Stomach (tissue), 19 donors: ENCODE measurements at places on chromosomes 3 and 15. TPM values are rescaled to one million over a fixed set of nuclear protein-coding genes. Genes with fewer than 3 reads are reported as not detected.

CNTN4 gene
- 8.8 TPM for total RNA-seq

PLS1 gene
- total RNA-seq: 79.1 TPM

RTP1 gene
- not detected for total RNA-seq

- H3K36me3 ChIP-seq: no peaks in the 10 kb centered on the region
- no peaks in the 10 kb centered on the region for H3K27me3 ChIP-seq
- no peak overlapping the region for H3K27ac ChIP-seq
- H3K4me1 ChIP-seq: peaks cover 4% of the 10 kb centered on the region
These were observed 22.6 kb upstream of the LIMD1 start for GRCh38 chr3:45571969-45572368.

GRCh38 chr3:157532529-157533297 is 29.5 kb upstream of the VEPH1 start:
- no peak overlapping the region for H3K4me3 ChIP-seq
- no peak overlapping the region for H3K27ac ChIP-seq
- peak; percentile 88 for DNase-seq
- no peaks in the 10 kb centered on the region for H3K27me3 ChIP-seq
- H3K36me3 ChIP-seq: no peaks in the 10 kb centered on the region

DNA sequence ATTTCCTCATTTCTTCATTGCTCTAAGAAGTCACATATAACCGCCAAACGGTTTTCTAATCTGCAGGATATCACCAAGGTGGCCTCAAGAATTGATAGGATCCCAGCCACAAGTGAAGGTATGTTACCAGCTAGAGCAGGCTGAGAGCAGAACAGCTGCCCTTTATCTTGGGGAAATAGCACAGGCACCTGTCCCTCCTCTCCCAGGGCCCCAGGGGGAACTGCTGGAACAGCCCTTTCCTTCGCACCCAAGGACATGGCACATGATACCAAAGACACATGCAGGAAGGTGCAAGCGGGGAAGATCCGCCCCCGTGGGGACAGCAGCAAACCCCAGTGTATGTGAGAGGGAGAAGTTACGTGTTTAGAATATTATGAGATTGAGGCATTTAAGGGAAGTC is 35.3 kb downstream of the HOMER2 start:
- H3K27ac ChIP-seq: peak overlapping the region; percentile 81
- H3K27me3 ChIP-seq: no peaks in the 10 kb centered on the region
- H3K36me3 ChIP-seq: no peaks in the 10 kb centered on the region
- no peak overlapping the region for H3K4me3 ChIP-seq

DNA sequence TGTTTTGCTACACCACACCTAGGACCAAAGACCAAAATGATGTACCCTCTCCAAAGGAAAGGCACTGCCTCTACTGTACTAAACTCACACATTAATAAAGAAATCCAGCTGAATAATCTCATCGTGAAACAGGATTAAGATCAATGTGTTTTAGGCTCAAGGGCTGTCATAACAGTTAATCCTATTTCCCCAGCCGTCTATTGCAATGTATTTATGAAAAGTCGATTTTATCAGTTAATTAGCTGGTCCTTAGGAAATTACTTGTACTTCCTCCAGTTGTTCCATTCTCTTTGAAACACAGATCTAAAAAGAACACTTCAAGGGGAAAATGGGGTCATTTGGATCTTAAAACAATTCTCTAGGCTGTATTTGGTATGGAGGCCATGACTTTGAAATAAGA is 8.5 kb downstream of the ETV5 start:
- H3K27me3 ChIP-seq: no peaks in the 10 kb centered on the region
- peaks cover 42% of the 10 kb centered on the region for H3K4me1 ChIP-seq
- DNase-seq: no peak
- H3K4me3 ChIP-seq: no peak overlapping the region
- H3K36me3 ChIP-seq: no peaks in the 10 kb centered on the region
- no peak overlapping the region for H3K27ac ChIP-seq

DNA sequence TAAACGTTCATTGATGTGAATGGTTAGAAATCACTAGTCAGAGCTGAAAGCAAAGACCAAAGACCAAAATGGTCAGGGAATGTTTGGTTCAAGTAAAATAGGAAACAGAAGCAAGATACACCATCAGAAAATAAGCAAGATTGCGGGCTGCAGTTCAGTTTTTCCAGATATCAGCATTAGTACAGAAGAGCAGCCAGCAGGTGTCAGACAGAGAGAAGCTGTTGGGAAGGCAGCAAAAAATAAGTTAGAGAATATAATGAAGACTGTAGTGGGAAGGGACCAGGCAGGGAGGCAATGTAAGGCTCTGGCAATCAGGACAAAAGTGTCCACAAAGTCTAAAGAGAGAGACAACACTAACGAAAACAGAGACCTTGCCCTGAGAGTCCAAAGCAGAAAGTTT is 639.4 kb upstream of the NAALADL2 start:
- DNase-seq: no peak
- no peaks in the 10 kb centered on the region for H3K27me3 ChIP-seq
- H3K36me3 ChIP-seq: no peaks in the 10 kb centered on the region

DNA sequence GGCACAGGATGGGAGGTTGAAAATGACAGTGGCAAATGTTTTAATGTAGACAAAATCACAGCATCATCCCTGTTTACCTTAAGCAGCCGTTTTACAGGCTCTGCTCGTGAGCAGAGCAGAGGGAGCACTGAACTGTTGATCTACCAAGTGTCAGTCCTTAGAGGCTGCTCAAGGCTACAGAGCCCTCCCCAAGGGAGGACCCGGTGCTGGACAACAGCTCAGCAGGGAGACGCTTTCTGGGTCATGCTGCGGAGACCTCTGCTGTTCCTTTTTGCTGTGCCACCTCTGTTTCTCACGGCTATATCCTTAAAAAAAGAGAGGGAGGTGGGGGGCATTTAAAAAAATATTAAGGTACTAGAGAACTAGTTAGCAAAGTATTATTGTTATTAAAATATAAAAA is 400.2 kb downstream of the GABRB3 start:
- no peaks in the 10 kb centered on the region for H3K27me3 ChIP-seq
- H3K4me3 ChIP-seq: no peak overlapping the region
- DNase-seq: no peak
- H3K36me3 ChIP-seq: no peaks in the 10 kb centered on the region

DNA sequence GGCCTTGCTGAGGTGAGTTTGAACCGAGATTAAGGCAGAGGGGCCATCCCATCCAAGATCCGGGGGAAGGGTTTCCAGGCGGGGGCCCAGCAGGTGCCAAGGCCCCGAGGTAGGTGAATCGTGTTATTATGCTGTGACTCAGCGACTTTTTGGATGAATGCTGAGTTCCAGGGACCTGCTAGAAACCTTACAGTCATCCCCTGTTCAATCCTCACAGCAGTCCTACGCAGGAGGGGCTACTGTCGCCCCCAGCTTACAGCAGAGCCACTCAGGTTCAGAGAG is 40.9 kb downstream of the DNAJB8 start:
- H3K4me3 ChIP-seq: no peak overlapping the region
- H3K27ac ChIP-seq: no peak overlapping the region
- H3K36me3 ChIP-seq: no peaks in the 10 kb centered on the region

- H3K36me3 ChIP-seq: no peaks in the 10 kb centered on the region
- H3K4me1 ChIP-seq: peaks cover 19% of the 10 kb centered on the region
- H3K27ac ChIP-seq: peak overlapping the region; percentile 78
- no peak for DNase-seq
These were observed 58.7 kb downstream of the FGD5 start for GRCh38 chr3:14877469-14877868.

DNA sequence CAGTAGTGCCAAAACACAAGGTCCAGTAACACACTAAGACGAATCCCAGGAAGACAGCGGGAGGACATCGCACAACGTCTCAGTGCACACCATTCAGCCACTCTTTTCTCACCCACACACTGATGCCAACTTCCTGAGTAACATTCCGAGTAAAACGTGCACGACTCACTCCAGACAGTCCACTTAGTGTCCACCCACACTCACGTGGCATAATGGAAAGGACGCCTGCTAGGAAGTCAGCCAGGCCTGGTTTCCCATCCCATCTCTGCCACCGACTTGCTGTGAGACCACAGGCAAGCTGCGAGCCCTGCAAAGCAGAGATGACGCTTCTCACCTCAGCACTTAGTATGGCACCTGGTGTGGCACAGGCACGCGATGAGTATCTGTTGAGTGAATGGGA is 36.8 kb upstream of the VGLL4 start:
- H3K4me1 ChIP-seq: peaks cover 5% of the 10 kb centered on the region
- no peak overlapping the region for H3K27ac ChIP-seq
- no peaks in the 10 kb centered on the region for H3K27me3 ChIP-seq
- no peak overlapping the region for H3K4me3 ChIP-seq

GRCh38 chr15:40118473-40118872 is 9.8 kb upstream of the BMF start:
- no peak overlapping the region for H3K4me3 ChIP-seq
- H3K27me3 ChIP-seq: no peaks in the 10 kb centered on the region
- H3K27ac ChIP-seq: no peak overlapping the region

DNA sequence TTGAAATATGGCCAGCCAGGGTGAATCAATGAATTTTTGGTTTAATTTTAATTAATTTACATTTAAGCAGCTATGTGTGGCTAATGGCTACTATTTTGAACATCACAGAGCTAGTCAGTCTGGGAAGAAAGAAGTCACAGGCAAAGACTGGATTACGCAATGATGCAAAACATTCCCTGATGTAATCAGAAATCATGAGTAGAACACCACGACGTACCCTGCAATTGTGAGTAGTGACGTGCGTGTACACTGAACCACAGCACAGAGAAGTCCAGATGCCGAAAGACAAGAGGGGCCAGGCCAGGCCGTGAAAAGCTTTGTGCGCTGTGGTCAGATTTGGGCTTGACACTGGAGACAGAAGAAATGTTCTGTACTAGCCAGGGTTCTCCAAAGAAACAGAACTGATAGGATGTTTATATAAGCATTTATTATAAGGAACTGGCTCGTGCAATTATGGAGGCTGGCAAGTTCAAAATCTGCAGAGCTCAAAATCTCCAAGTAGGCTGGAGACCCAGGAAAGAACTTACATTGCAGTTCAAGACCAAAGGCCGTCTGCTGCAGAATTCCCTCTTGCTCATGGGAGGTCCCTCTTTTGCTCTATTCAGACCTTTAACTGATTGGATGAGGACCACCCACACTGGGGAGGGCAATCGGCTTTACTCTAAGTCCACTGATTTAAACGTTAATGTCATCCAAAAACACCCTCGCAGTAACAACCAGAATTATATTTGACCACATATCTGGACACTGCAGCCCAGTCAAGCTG is 44.6 kb downstream of the SH3BP5 start:
- H3K36me3 ChIP-seq: no peaks in the 10 kb centered on the region
- peak; percentile 43 for DNase-seq
- no peaks in the 10 kb centered on the region for H3K27me3 ChIP-seq
- peaks cover 63% of the 10 kb centered on the region for H3K4me1 ChIP-seq
- H3K4me3 ChIP-seq: no peak overlapping the region
- H3K27ac ChIP-seq: peak overlapping the region; percentile 69

DNA sequence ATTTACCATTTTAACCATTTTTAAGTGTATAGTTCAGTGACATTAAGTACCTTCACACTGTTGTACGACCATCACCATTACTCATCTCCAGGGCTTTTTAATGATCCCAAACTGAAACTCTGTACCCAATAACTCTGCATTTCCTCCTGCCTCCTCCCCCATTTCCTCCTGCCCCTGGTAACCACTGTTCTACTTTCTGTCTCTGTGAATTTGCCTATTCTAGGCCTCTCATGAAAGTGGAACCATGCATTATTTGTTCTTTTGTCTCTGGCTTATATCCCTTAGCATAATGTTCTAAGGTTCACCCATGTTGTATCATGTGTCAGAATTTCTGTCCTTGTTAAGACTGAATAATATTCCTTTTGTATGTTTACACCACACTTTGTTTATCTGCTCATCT is 154.2 kb downstream of the MECOM start:
- no peaks in the 10 kb centered on the region for H3K36me3 ChIP-seq
- no peak overlapping the region for H3K4me3 ChIP-seq
- no peak for DNase-seq
- peaks cover 19% of the 10 kb centered on the region for H3K4me1 ChIP-seq
- H3K27me3 ChIP-seq: no peaks in the 10 kb centered on the region

- no peaks in the 10 kb centered on the region for H3K27me3 ChIP-seq
- H3K4me1 ChIP-seq: no peaks in the 10 kb centered on the region
- no peak overlapping the region for H3K4me3 ChIP-seq
- peak overlapping the region; percentile 81 for H3K27ac ChIP-seq
These were observed 37.9 kb upstream of the TSC22D2 start for GRCh38 chr3:150370122-150370602.

DNA sequence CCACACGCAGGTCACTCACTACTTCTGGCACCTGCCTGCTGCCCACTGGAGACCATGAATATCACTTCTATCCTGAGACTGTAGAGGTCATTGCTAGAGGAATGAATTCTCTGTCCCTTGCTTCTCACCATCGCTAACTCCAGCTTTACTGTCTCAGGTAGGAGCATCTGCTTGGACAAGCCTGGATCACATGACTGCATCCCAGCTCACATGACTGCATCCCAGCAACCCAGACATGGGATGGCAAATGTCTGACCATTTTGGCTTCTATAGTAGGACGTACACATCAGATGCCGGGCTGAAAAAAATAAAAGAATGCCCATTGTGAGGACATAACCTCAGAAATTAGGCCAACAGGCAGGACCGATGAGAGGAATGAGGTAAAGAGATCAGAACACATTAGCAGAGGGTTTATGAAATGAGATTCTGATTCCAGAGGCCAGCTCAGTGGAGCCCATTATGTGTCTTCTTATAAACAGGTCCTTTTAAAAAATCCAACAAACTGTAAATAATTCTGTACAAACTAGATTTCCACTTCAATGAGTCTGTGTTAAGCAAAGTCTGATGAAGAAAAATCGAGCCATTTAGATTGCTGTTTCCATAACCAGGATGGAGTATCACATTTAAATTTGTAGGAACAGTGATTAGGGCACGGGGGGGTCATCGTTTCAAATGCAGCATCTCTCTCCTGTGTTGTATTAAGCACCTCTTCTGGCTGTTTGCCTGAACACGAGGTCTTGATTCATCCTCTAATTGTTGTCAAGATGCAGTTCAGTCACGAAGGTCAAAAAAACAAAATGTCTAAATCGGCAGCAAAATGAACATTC is 126.7 kb downstream of the MTHFS start:
- H3K27me3 ChIP-seq: no peaks in the 10 kb centered on the region
- H3K36me3 ChIP-seq: no peaks in the 10 kb centered on the region
- no peak overlapping the region for H3K4me3 ChIP-seq
